CD4-positive, alpha-beta T cell treated with Interleukin-17A for 4 hours (primary cell): ENCODE measurements at places on chromosomes 12 and 14.
A peak's percentile ranks its signal among the peaks of the same experiment; 100 is the strongest.

- DNase-seq: no peak
Measured at GRCh38 chr12:104758771-104759170, 199.3 kb downstream of the SLC41A2 start.

DNA sequence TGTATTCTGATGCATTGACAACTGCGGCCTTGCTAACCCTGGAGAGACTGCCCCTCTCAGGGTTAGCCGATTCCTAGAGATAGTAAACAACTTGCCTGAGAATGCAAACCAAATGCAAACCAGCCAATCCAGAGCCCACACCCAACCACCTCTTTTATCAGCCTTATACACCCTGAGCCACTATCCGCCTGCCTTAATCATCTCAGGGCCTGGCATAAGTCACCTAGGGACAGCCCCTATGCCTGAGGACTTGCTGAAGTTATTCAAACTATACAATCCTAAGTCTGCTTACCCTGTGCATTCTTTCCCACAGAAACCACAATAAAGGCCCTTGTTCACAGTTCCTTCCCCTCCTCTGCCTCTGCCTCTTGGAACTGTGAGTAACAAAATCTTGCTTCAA lies 177.2 kb downstream of the KCNA5 start:
- no peak for DNase-seq

DNA sequence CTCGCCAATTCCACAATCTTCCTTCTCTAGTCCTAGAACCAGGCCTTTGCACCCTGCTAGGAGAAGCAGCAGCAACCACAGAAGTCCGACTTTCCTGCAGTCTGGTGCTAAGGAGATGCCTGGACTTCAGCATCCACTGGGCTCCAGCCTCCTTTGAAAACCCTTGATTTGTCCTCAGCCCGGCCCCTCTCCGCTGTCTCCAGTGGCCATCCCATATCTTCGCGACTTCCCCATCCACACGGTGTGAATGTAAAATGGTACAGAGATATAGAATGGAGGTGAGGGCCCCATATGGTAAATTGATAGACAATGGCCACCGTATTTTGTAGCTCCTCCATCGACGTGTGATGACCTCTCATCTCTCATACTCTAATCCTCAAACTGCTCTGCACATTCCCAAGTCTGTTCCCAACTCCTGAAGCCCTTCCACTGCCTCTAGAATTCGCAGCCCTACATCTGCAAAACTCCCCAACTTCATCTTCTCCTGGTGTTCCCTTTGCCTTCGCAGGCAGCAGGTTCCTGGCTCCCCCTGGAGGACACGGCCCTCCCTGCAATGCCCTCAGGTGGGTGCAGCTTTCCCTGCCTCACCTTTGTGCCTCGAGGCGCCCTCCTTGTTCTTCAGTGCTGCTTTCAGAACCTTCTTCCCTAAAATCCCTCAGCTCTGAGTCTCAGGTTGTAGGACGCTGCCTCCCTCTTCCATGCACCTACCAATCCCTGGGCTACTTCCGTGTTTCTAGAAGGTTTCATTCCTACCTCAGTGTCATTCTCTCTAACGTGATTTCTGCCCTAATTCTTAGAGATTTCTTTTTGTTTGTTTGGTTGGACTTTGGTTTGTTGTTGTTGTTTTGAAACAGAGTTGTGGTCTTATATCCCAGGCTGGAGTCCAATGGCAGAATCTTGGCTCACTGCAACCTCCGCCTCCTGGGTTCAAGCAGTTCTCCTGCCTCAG lies 36.7 kb downstream of the TMBIM6 start:
- DNase-seq: peak; percentile 85

DNA sequence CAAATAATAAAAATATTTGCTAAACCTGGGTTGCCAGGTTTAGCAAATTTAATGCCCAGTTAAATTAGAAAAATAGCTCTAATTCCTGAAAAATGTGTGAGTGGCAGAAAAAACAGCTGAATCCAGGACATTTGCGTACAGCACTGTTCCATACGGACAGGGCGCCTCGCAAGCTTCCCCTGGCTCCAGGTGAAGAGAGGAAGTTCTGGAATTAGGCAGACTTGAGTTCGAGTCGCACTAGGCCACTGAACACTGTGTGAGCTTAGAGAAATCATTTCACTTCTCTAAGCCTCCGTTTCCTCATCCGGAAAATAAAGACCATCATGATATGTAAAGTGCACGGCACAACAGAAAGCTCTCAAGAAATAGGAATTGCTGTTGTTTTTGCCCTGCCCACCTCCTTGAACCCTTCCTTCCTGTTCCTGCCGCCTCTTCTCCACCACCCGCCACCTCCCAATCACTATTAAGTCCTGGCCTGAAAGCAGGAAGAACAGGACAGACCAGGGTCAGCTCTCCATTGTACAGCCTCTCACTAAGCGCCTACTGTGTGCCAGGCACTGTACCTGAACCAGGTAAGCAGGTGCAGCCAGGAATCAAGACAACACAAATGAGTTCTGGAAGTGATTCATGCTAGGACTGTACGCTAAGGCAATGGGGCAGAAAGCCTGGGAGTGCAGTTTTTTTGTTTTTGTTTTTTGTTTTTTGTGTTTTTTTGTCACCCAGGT lies 763 bp upstream of the PHETA1 start:
- no peak for DNase-seq

GRCh38 chr14:102778338-102779083 lies 1.3 kb downstream of the TRAF3 start:
- peak; percentile 24 for DNase-seq

- DNase-seq: no peak
Measured at GRCh38 chr14:63875311-63875710, 22.5 kb downstream of the SYNE2 start.

GRCh38 chr12:81170072-81170471 lies 92.2 kb downstream of the ACSS3 start:
- DNase-seq: no peak

DNA sequence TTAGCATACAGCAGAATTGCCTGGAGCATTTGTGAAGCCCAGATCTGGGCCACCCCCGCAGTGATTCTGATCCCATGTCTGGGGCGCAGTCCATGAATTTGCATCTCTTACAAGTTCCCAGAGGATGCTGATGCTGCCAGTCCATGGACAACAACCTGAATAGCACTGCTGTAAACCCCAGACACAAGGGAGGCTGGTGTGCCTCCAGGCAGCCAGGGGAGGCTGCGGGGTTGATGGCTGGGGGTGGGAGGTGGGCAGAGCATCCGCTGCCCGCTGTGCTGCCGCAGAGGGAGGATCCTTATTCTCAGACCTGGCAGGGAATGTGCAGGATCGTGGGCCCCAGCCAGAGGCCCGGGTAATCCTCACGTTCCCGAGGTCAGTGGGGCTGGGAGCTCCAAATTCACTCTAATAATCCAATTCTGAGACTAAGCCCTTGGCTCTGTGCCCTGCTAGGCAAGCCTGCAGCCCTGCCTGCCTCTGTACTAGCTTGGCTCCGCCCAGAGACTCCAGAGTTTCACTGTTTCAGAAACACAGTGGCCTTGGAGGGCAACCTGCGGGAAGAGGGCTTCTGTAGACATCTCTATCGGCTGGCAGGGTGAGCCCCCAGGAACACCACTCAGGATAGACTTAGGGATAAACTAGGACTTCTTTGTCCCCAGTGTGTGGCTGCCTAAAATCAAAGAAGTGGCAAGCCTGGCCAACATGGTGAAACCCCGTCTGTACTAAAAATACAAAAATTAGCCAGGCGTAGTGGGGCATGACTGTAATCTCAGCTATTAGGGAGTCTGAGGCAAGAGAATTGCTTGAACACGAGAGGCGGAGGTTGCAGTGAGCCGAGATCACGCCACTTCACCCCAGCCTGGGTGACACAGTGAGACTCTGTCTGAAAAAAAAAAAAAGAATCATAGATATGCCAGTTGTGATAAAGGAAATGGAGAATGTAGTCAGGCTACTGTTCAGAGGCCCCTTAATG lies 17.8 kb upstream of the MLEC start:
- DNase-seq: no peak

GRCh38 chr12:18146363-18146762 lies 56.4 kb upstream of the RERGL start:
- no peak for DNase-seq

DNA sequence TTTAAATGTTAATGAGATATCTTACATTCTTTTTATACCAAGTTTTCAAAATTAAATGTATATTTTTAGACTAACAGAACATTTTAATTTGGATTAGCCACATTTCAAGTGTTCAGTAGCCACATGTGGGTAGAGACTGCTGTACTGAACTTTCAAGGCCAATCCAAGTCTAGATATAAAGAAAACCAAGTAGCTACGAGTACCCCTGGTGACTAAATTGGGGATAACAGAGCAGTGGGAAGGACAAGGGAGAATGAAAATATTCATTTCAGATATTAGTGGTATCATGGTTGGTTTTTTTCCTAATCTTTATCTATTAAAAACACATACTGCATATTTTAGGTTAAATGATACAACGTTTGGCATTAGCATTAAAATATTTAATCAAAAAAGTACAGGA lies 69.4 kb upstream of the RHOJ start:
- DNase-seq: no peak

DNA sequence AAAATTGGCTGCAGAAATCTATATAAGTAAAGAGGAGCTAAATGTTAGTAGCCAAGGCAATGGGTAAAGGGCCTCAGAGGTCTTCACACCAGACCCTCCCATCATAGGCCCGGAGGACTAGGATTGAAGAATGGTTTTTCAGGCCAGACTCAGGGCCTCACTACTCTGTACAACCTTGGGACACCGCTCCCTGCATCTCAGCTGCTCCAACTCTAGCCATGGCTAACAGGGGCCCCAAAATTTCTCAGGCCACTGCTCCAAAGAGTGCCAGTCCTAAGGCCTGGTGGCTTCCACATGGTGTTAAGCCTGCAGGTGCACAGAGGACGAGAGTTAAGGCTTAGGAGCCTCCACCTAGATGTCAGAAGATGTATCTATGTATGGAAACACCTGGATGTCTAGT lies 155.5 kb upstream of the MGAT4C start:
- no peak for DNase-seq

- DNase-seq: no peak
Measured at GRCh38 chr12:2509137-2509536, 285.6 kb upstream of the FKBP4 start.

GRCh38 chr14:96583569-96584041 lies 81.4 kb downstream of the PAPOLA start:
- DNase-seq: no peak

DNA sequence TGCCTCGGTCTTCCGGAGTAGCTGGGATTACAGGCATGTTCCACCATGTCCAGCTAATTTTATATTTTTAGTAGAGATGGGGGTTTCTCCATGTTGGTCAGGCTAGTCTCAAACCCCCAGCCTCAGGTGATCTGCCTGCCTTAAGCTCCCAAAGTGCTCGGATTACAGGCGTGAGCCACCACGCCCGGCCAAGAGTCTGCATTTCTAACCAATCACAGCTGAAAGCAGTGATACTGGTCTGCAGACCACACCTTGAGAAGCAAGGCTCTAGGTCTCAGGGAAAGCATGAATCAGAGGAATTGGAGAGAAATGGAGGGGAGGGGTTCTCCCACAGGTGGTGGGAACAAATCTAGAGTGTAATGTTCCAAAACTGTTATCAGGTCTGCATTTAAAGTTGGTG lies 55.2 kb upstream of the TMEM263 start:
- no peak for DNase-seq

DNA sequence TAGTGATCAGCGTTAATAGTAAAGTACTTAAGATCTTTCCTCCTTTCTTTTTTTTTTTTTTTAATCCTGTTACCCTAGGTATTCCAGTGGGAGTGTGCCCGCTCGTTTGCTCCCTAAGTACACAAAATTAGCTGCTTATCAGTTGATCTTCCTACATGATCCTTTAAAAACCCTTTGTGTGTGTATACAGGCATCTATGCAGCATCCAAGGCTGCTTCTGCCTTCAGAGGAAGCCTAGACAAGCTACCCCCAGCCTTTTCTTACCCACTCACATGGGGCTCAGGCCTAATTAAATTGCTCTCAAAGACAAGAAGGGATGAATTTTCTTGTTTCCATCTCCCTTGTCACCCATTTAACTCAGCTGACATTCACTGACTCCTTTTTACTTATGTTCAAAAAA lies 343.4 kb upstream of the LMO3 start:
- DNase-seq: no peak

GRCh38 chr14:69259527-69260189 lies at the start of gene GALNT16:
TSS of gene GALNT16 (plus strand) at chr14:69260158. CDS start at chr14:69260291, 133 bp downstream.
- DNase-seq: no peak
